ENCODE measurements at places on chromosomes 7 and 10. TPM values are rescaled to one million over a fixed set of nuclear protein-coding genes. Genes with fewer than 3 reads are reported as not detected.

DNA sequence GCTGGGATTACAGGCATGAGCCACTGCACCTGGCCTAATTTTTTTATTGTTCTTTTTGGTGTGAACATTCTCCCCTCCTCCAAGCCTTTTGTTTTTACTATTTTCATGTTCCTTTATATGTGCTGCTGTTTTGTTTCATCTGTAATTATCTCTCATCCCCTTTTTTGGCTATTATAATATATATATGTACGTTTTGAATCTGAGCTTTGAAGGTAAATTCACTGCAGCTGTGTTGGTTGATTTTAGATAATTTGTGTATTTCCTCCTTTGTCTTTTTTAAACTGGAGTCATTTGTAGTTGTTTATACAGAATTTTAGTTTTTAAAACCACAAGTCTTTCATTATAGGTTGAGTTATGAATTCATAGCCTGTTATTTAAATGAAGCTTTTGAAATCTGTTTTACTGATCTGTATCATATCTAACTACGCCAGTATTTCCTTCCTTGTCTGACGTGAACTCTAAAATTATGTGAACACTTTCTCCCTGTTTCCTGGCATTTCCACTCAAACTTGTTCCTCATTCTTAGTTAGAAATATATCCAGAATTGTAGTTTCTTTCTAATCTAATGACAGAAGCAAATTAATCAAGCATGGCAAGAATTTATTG is 54.9 kb downstream of the PTEN start:
- DNase-seq: no peak

- no peak for DNase-seq
Measured at GRCh38 chr7:16801111-16801542, 3.7 kb downstream of the AGR2 start.

DNA sequence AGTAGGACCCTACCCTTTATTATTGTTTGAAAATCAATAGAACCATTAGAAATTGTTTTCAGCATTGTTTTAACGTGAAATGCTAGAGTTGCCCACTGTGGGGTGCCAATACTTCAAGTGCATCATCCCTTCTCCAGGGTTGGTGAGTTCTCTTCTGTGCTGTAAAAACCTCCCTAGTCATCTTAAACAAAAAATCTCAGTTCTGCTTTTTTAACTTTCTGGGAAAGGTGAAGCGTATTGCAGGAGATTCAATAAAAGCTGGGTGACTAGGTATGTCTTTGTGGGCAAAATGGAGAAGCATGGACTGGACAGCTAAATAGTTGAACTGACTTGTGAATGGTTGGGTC is 699.1 kb downstream of the SUGCT start:
- no peak for DNase-seq

DNA sequence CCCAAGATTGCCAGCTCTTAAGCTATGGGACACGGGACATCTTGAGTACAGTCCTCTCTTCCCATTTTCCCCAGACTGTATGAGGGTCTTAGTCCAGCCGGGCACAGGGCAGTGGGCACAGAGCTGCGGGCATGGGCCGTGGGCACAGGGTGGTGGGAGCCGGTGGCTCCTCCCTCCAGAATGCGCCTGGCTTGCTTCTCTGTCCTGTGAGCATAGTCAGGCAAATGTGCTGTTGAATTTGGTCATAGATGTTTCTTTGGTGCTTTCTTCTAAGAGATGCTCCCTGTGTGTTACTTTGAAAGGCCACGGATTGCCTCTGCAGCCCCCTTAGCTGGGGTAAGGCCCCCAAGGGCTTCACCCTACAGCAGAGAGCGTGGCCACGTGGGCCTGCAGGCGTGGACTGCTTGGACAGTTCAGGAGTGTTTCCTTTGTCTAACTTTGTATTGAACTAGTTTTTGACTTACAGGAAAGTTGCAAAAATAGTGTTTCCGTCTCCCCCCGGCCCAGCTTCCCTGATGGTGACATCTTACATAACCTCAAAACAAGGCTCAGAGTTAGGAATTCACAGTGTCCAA is 24.7 kb downstream of the LRRC27 start:
- no peak for DNase-seq

DNA sequence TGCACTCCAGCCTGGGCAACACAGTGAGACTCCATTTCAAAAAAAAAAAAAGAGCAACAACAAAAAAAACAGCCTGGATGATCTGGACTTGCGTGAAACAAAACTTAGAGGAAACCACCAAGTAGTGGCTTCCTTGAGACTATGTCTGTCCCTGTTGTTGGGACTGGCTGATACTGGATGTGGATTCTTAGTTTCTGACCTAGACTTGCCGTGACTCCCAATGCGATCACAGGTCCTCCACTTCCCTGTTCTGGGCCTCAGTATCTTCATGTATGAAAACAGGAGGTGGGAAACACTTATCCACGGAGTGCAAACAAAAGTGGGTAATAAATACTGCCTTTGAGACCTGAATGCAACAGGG is 125.7 kb downstream of the PRPF18 start:
- DNase-seq: no peak

GRCh38 chr10:91864099-91864498 is 45.2 kb downstream of the FGFBP3 start:
- DNase-seq: no peak

PON1 gene
- 0.66 TPM for total RNA-seq

DNA sequence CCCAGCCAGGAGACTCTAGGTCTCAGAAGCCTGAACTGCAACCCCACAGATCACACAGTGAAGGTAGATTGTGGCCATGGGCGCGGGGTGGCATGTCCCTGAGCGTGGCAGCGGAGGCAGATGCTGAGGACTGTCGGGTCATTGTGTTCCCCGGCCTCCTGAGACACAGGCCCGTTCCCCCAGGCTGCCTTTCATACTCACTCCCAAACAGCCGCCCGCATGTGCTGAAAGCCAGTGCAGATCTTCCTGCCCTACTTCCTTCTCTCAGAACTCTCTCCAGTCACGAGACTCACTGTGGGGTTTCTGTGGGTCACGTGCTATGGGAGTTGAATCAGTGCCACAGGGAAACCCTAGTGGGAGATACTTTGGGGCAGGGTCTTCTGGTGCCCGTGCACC is 48.0 kb downstream of the ZNF467 start:
- no peak for DNase-seq

DNA sequence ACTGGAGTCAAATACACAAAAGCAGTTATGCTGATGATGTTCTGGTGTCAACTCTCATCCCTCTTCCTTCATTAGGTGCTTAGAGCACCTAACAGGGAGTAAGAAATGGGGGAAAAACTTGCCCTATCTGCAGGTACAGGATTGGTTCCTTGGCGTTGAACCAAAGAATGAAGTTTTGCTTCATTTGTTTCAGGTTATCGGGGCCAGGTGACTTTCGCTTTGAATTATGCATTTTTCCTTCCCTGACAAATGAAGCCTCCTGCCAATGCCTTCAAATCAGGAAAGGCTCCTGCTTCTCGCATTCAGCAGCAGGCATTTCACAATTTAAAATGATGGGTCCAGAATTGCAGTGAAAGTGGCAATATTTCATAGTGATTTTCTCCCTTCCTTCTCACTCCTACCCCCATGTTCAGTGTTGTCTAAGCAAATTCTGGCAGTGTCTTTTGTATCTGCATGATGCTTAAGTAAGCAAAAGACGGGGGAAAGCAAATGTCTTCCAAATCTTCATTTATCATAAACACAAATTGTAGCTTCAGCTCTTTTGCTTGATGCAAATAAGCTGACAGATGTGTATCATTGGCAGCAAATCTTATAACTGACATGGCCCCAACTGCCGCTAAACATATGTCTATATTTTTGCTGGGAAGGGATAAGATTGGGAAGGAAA is 29.4 kb downstream of the DNAJB9 start:
- no peak for DNase-seq

TMEM176B gene
- total RNA-seq: 75.5 TPM

TMEM213 gene
- total RNA-seq: 0.88 TPM

- DNase-seq: peak; percentile 7
Measured at GRCh38 chr10:132100556-132101349, 35.0 kb downstream of the JAKMIP3 start.

- DNase-seq: no peak
Measured at GRCh38 chr7:155412416-155413253, 45.3 kb upstream of the EN2 start.

DNA sequence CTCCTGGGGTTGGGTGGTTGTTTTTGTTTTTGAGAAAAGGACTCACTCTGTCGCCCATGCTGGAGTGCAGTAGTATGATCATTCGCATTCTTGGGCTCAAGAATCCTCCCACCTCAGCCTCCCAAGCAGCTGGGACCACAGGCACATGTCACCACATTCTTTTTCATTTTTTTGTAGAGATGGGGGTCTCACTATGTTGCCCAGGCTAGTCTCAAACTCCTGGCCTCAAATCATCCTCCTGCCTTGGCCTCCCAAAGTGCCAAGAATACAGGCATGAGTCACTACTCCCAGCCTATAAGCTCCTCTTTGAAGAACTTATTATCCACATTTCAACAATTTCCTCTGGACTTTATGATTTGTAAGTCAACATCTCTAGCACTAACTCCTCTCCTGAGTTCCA is 102.7 kb downstream of the KMT2C start:
- DNase-seq: no peak

GRCh38 chr10:97399843-97400545 is 1.1 kb downstream of the RRP12 start:
- no peak for DNase-seq

GRCh38 chr7:149238051-149238450 is 1.4 kb upstream of the ZNF212 start:
- DNase-seq: no peak

- no peak for DNase-seq
Measured at GRCh38 chr7:132901241-132901640, 180.6 kb downstream of the CHCHD3 start.

DNA sequence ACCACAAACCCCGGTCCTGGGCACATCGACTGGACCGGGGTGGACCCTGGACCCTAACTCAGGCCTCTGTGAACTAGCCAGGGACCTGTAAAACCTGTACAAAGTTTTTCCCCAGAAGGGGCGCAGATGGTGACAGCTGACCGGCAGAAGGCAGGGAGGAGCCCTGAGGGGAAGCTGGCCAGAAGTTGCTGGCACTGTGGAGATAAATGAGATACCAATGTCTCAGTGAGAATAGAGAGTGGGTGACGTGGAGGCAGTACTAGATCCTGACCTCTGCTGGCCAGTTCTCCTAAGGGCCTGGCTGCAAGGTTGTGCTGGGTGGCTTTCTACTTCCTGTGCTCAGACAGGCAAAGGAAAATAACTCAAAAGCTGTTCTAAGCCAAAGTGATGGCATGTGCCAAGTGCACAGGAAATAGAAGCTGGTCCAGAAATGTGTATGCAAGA is 10.6 kb upstream of the TSPAN14 start:
- DNase-seq: no peak

DNA sequence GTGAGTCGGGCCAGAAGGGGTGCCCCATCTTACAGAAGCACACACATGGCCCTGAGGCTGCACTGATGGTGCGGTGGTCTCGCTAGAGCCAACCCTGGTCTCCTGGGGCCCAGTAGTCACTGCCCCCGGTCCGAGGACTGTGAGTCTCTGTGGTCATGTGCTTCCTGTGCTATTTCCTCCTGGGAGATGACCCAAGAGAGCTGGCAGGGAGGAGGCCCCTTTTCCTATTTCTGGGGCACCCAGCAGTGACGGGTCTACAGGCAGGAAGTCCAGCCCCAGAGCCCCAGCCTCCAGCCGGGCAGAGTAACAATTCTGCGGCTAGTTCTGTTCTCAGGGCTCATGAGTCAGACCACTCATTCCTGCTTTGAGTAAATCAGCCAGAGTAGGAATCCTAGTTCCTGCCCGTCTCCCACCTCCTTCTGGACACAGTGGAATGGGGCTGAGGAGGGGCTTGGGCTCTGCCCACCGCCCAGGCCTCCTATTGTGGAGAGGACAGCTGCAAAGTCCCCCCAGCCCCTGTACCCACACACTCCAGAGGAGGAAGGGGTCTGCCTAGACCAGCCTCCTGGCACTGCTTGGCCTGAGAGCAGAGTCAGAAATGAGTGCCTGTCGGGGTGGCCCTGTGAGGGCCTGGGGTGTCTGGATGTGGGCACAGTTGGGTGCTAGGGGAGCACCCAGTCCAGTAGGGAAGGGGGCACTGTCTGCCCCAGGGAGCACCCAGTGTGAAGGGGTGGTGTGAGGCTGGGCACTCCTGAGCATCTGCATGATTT is 80.5 kb upstream of the PPIF start:
- DNase-seq: no peak

Data from breast epithelium (tissue), 4 donors.